ENCODE measurements at places on chromosomes 16 and 17.

DNA sequence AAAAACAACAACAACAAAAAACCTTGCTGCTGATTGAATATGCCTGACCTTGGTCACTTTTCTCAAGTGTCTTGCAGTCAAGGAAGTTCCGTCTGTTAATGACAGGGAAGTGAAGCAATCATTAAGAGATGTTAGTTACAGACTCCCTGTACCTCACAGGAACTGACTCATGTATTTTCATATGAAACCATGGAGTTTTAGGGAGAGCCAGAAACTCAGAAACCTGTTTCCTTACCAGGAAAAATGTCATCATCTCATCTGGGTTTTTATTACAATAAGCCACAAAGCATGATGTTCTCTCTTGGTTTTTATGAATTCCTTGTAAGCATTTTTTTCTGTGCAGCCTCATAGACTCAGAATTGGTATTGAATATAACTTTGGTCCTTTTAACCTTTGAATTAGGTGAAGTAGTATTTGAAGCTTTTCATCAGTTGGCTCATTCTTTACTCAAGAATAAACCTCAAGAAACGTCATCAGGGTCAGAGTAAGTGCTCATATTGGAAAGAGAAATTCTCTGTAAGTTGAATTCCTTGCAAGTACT lies 10.3 kb downstream of the LYRM1 start:
- no peak for DNase-seq

- DNase-seq, result no peak
These were observed 11.3 kb downstream of the USB1 start for GRCh38 chr16:58012481-58012880.

- no peak for DNase-seq
These were observed 92.8 kb downstream of the KATNIP start for GRCh38 chr16:27642756-27643155.

GRCh38 chr16:72590151-72590937 lies 418.4 kb upstream of the PMFBP1 start:
- DNase-seq, result no peak

DNA sequence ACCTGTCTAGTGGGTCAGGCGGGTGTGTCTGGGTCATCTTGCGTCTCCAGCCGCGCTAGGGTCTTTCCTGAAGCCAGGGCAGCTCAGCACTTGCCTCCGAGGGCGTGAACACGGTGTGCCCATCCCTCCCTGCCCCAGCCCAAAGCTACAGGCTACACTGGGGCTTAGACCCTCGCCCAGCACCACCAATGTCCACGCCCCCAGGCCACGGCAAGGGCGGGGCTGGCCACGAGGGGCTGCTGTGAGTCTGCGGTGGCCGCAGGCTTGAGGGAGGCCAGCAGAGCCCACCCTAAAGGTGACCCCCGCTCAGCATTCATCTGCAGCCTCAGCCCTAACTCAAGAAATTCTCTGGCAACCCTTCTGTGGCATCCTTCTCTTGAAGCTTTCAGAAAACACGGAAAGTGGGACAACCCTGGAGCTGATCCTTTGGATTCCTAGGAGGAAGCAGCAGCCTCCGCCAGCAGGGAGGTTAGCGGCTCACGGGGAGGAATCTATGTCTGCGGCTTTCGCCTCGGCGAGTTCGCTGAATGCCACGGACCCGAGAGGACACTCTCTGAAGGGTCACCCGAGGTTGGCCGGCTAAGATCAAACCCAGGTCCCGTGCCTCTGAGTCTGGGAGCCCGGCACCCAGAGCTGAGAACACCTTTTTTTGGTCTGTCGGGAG lies 41.7 kb downstream of the TIMM22 start:
- DNase-seq, result no peak

DNA sequence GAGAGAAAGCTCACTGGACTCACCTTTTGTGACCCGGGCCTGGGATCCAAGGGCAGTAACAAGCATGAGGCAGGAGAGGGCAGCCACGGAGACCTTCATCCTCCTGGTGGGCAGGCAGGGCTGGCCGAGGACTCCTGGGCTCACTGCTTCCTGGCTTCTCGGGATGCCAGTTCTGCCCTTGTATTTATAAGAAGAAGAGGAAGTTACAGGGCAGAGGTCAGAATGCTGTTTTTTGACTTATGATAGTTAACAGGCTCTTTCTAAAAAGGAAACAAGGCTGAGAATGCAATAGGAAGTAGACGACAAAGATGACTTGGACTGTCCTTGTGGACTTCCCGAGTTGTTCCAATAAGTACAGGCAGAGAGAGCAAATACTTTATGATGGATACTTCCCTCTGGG lies at the start of gene CCL23:
Gene CCL23, minus strand, starts transcription at position 174 of the 400 bp plus-strand sequence. Its CDS starts 75 bp downstream, at position 99.
- no peak for DNase-seq

DNA sequence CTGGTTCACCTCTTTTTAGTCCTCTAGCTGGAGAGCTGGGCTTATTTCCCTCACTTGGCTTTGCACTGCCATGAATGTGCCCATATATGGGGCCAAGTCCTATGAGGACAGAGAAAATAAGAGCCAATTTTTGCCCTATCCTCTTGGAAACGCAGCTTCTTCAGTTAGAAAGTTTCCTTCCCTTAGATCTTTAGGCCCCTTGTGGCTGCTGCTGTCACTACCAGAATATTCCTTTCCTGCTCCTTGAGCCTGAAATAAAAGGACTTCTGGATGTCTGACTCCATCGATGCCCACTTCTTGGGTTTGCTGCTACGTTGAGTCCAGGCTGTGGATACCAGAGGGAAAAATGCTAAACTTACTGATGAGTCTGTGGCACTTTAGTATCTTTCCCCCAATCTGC lies 487.1 kb downstream of the GRIN2A start:
- DNase-seq, result no peak
